B cell (primary cell): ENCODE measurements at places on chromosomes 12 and 14.

DNA sequence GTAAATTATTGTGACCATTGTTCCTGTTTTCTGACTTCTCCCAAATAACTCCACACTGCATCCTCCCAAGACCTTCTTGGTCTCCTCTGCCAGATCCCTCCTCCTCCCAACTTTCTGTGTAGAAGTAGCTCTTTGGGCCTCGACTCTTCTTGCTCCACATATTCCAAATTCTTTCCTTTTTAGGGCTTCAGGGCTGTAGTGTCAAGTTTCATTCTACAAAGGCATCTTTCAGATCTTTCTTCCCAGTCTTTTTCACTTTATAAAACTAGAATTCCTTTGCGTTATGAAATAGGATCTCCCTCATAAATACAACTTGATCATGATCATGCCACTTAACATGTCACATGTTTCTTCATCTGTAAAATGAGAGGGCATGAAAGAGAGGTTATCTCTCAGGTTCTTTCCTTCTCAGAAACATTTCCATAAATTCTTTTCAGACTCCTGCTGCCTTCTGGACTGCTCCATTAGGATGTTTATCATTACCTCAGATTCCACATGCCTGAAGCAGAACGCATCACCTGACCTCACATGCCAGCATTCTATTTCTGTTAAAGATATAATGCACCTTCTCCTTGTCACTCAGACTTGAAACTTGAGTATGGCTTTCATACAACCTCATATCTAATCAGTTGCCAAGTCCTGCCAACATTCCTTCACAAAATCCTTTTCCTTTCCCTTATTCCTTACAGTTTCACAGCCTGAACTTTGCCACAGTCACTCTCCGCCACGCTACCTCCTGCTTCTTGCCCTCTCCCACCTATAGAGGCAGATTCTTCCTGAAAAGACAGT lies 8.5 kb downstream of the SLC38A1 start:
- no peak for DNase-seq

- no peak for DNase-seq
Observed at GRCh38 chr12:54442961-54443360, 23.9 kb upstream of the ITGA5 start.

- no peak for DNase-seq
Observed at GRCh38 chr12:60947533-60947932, 1312.7 kb upstream of the USP15 start.

DNA sequence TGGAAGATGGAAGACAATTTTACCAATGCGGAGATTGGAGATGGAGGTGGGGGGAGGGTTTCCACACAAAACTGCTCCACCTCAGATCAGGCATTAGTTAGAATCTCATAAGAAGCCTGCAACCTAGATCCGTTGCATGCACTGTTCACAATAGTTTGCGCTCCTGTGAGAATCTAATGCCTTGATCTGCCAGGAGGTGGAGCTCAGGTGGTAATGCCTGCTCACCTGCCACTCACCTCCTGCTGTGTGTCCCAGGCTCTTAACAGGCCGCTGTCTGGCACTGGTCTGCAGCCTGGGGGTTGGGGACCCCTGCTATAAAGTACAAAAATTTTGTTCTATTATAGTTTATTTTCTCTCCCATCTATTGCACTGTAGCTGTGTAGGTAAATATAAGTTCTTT lies 84.9 kb upstream of the FOXG1 start:
- DNase-seq: no peak

GRCh38 chr14:76887191-76887590 lies 61.0 kb downstream of the LRRC74A start:
- no peak for DNase-seq

DNA sequence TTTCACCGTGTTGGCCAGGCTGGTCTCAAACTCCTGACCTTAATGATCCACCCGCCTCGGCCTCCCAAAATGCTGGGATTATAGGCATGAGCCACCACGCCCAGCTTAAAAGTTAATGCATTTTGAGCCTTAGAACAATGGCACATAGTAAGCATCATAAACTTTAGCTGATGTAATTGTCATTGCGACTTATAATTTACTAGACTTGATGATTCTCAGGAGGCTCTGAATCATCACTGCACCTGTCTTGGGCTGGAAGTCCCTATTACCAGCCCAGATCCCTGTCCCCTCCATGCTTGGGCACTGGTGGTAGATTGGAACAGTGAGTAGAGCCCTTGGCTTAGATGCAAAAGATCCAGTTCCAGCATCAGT lies 26.1 kb downstream of the KMT5A start:
- no peak for DNase-seq

- peak; percentile 7 for DNase-seq
Observed at GRCh38 chr14:86203843-86204242, 673.9 kb downstream of the FLRT2 start.

- DNase-seq: peak; percentile 69
Observed at GRCh38 chr14:55446127-55446736, 5.8 kb upstream of the TBPL2 start.

- peak; percentile 65 for DNase-seq
Observed at GRCh38 chr12:4648104-4648500, 749 bp downstream of the AKAP3 start.

DNA sequence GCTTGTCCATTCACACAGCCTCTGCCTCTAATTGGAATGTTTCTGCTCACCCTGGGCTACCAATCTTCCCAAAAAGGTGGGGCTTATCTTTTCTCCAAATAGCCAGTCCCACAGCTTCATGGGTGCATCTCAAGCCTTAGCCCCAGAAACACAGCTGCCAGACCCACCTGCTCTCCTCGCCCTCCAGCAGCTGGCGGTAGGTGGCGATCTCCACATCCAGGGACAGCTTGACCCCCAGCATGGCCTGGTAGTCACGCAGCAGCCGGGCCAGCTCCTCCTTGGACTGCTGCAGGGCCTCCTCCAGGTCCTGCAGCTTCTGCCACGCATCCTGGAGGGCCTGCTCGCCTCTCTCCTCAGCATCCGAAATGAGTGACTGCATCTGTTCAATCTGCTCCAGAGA lies 11.1 kb downstream of the KRT77 start:
- no peak for DNase-seq

DNA sequence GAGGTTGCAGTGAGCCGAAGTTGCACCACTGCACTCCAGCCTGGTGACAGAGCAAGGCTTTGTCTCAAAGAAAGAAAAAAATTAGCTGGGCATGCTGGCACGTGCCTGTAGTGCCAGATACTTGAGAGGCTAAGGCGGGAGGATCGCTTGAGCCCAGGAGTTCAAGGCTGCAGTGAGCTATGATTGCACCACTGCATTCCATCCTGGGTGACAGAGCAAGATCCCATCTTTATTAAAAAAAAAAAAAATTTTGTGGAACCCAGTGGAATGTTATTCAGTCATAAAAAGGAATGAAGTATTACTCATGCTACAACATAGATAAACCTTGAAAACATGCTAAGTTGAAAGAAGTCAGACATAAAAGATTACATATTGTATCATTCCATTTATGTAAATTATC lies 8.3 kb upstream of the ERBB3 start:
- no peak for DNase-seq

DNA sequence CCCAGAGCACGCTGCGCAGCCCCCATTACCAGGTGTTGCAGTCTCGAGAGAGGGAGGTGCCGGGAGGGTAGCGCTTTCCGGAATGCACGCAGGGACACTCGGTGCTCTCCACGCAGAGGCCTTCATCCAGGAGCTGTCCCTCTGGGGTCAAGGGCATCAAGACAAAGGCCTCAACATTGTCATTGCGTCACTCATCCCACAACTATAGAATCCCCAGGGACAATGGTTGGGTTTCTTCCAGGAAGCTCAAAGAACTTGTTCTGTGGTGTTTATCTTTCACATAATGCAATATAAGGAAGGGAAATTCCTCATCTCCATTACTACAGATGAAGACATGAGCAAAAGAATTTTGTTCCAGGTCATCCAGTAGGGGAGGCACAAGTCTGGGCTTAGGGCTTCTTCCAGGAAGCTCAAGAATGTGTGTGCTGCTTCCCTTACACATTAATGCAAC lies 52.1 kb downstream of the VWF start:
- no peak for DNase-seq

DNA sequence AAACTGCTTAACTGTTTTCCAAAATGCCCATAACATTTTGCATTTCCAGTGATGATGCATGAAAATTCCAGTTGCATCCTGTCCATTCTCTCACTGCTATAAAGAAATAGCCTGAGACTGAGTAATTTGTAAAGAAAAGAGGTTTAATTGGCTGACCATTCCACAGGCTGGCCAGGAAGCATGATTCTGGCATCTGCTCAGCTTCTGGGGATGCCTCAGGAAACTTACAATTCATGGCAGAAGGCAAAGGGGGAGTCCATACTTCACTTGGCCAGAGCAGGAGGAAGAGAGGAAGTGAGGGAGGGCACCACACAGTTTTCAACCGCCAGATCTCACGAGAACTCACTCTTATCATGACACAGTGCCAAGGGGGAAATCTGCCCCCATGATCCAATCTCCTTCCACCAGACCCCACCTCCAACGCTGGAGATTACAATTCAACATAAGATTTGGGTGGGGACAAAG lies 18.2 kb upstream of the CLEC2D start:
- peak; percentile 66 for DNase-seq

GRCh38 chr14:39376667-39377403 lies 55.4 kb downstream of the FBXO33 start:
- DNase-seq: no peak

DNA sequence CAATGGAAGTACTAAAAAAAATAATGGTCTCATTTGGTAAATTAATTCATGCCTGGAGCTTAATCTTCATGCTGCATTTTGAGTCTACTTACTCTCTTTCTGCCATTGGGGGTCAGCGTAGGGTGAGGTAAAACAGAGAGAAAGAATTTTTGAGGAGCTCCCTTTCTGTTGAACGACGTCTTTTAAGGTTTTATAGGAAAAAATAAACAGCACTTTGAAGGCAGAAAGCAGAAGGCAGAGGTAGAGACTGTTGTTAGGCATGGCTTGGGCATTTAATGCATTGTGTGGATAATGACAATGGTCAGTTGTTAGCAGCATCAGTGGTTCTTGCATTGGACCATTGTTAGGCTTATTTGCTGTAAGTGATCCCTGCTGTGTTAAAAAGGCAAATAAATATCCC lies 557.2 kb upstream of the STXBP6 start:
- no peak for DNase-seq

DNA sequence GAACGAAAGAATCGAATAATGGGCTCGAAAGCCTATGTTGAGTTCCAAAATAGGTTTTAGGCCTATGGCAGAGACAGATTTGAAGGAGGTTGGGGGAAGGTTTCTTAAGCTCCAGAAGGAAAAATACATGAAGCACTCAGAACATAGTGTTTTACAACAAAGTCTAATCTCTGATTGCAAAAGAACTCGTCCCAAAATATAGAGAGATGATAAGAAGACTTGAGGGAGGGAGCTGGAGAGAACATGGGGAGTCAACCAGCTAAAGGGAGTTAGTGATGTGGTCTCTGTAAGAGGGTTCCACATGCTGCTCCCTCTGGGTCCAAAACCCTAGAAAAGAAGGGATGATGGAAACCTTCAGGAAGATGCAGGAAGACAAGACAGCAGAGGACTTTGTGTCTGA lies 54.8 kb upstream of the DAAM1 start:
- no peak for DNase-seq

GRCh38 chr12:88549929-88550328 lies 30.3 kb downstream of the KITLG start:
- no peak for DNase-seq

DNA sequence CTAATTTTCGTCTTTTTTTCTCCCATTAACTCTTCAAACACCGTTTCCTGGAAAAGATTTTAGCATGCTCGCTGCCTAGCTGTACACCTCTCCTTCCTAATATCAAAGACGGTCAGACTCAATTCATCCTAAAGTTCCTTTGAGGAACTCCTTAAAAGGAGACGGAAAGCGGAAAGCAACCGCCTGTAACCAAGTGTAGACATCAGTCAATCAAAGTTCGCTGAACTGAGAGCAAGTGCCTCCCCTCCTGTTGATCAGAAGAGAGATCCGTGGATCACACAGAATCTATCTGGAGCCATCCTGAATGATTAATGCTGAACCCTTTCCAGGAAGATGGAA lies 412 bp upstream of the TEP1 start:
- peak; percentile 54 for DNase-seq

GRCh38 chr12:45122768-45123380 lies 72.0 kb upstream of the DBX2 start:
- no peak for DNase-seq

DNA sequence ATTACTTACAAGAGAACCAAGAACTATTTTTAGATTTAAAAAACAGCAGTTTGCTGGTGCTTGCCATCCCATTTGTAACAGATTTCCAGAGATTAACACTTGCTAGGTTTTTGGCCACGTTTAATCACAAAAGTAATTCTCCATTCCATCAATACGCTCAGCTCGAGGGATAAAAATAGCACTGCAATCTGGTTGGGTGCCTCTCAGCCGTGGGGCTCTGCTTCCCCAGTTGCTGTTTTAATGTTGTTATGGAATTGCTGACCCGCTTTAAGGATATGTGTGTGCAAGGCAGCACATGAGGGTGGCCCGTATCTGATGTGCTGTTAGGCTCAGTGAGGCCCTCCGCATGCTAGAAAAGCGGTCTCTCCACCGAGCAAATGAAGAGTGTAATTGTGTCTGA lies 222.2 kb upstream of the TMEM260 start:
- no peak for DNase-seq

GRCh38 chr14:31884776-31885379 lies 192.2 kb upstream of the ARHGAP5 start:
- DNase-seq: no peak

DNA sequence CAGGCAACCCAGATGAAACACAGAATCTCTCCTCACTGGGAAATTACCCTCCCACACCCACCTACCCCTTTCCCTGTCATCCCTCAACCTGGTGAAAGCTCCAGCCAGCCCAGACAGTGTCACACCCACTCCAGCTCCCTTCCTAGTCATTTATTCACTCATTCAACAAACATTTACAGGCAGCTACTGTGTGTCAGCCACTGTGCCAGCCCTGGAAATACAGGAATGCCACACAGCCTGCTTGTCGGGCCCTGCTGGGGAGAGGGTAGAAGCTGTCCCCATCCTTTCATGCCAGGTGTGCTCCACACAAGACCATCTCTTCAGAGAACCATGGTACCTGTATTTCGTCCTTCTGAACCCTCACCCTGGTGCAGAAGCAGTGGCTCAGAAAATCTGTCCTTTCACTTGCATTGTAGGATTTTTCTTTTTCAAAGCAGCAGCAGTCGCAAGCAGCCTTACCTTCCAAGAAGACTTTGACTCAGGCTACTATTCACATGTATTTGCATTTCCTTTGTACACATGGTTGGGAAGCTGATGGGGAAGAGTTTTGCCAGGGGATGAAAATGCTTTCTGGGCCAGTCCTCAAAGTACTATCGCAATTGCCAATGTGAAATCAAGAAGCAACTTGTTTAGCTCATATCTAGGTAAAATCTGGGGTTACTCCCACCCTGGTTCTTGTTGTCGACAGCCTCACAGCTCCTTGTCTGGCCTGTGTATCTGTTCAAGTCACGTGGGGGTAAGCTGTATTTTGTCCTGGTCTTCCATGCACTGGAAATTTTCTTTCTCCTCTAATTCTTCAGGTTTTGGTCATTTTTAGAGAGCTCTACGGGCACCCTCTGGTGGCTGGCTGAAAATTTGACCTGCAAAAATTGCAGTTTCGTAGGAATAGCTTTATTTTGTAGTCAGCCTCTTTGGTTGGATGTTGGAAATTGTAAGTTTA lies 147.4 kb upstream of the EGLN3 start:
- peak; percentile 6 for DNase-seq

- DNase-seq: no peak
Observed at GRCh38 chr14:100108840-100109593, 43.8 kb downstream of the EVL start.
